Ascending aorta (tissue), 2 donors: ENCODE measurements at places on chromosomes 5 and 9.

DNA sequence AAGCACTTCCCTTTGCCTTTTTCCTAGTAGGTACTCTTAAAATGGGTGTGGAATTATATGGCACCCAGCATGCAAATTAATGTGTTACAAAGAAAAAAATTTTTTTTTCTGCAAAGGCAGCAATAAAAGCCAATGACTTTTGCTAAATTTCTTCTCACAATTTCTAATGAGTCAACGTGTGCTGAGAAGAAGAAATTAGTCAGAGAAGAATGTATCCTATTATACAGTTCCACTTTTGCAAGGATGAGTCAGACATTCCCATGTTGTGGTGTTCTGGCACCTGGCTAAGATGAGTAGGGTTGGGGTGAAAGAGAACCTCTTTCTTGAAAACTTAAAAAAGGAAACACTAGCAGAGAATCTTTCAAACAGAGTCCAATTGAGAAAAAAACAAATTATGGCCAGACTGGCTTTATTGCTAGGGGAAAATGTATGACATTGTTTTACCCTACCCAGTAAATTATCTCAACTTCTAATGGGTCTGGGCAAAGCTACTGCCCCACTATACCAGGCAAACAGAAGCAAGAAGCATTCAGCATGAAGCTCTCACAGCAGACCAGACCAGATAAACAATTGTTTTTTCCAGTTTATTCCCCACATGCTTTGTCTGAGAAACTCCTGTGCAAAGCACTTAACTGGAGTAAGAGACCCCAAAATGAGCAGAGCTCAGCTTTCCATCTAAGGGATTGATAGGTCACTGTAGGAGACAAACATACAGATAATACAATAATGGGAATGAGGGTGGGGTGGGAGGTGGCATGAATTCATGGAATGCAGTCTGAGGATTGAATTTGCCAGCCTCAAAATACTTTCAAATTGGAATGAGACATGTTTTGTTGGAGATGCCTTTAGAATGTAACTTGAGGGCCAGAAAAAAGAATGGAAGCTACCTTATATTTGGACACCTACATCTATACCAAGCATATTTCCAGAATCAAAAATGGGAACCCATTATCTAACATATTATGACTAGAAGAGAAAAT lies 220.8 kb upstream of the RFX3 start:
- no peaks in the 10 kb centered on the region for H3K27me3 ChIP-seq
- H3K27ac ChIP-seq: no peak overlapping the region
- H3K4me1 ChIP-seq: no peaks in the 10 kb centered on the region
- H3K36me3 ChIP-seq: no peaks in the 10 kb centered on the region
- no peak overlapping the region for H3K4me3 ChIP-seq

DNA sequence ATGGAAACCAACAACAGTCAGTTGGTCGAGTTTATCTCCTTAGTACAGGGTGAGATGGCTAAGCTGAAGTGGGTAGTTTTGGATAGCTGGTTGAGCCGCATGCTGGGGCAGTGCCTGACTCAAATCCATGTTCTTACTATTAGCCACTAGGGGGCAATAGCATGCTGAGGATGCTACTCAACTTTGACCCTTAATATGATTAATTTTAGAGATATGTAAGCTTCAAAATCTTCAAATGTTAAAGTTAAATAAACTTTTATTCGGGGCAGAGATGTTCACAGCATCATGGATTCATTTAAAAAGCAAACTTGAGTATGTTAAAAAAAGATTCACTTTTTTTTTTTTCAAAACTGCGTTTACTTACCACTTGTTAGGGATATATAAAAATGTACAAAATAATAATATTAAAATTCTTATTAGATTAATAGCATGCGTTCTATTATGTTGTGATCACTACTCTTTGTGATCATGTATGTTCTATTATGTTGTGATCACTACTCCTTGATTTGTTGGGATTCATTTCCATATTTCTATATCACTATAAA lies 57.0 kb downstream of the C9orf153 start:
- H3K36me3 ChIP-seq: no peaks in the 10 kb centered on the region
- H3K27me3 ChIP-seq: no peaks in the 10 kb centered on the region
- H3K27ac ChIP-seq: no peak overlapping the region
- no peak overlapping the region for H3K4me3 ChIP-seq

GRCh38 chr5:13501176-13501575 lies 443.3 kb downstream of the DNAH5 start:
- H3K4me3 ChIP-seq: no peak overlapping the region
- no peaks in the 10 kb centered on the region for H3K36me3 ChIP-seq
- no peaks in the 10 kb centered on the region for H3K4me1 ChIP-seq
- H3K27me3 ChIP-seq: no peaks in the 10 kb centered on the region
- no peak for DNase-seq

DNA sequence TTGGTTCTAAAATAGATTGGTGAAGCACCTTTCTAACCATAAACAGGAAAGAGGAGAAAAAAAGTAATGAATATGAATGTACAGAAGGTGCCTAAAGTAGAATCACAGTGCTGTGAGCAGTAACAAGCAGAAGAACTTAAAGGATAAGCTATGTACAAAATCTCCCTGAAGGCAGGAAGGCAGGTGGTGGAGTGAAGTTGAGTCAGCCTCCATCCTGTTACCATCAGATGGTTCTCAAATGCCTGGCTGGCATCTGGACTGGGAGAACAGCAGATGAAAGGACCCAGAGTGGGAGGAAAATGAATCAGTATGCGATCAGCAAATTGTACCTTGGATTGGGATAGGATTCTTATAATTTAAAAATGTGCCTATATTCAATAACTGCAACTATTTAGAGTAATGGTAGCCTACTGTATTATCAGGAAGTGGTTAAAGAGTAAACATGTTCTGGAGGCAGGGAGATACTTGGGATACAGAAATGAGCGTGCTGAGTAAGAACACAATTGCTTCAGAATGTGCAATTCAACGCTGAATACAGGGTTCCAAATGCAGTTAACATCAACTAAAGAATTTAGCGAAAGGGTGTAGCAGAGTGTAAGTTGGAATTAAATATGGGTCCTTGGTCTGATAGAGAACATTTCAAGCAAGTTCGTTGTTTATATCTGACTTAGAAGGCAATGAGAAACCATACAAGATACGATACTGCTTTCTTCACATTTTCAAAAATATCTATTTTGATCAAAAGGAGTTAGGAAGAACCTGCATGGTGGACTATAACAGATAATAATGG lies 21.1 kb upstream of the FER start:
- no peak for DNase-seq
- no peaks in the 10 kb centered on the region for H3K27me3 ChIP-seq
- no peaks in the 10 kb centered on the region for H3K36me3 ChIP-seq
- peak overlapping the region; percentile 87 for H3K27ac ChIP-seq
- H3K4me1 ChIP-seq: no peaks in the 10 kb centered on the region

- no peaks in the 10 kb centered on the region for H3K4me1 ChIP-seq
- H3K4me3 ChIP-seq: no peak overlapping the region
- no peak for DNase-seq
- no peaks in the 10 kb centered on the region for H3K27me3 ChIP-seq
- H3K27ac ChIP-seq: no peak overlapping the region
- no peaks in the 10 kb centered on the region for H3K36me3 ChIP-seq
These were observed 13.4 kb upstream of the AIF1L start for GRCh38 chr9:131082774-131083512.

DNA sequence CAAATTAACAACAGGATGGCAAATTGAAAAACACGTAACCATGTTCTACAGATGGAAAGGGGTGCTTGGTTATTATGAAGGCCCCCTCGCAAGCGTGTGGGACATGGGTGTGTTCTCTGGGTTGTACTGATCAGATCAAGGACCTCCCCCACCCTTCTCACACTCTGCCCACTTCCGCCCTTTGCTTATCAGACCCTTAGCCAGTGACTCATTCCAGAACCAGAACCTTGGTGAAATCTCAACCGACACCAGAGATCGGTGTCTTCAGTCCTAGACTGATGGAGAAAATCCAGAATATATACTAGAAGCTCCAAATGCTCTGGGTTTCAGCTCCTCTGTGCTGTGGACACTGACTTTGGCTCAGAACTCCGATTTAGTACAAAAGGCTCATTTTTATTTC lies 64.9 kb downstream of the PTTG1 start:
- no peak overlapping the region for H3K4me3 ChIP-seq
- H3K27ac ChIP-seq: no peak overlapping the region
- H3K27me3 ChIP-seq: no peaks in the 10 kb centered on the region
- H3K36me3 ChIP-seq: no peaks in the 10 kb centered on the region
- no peak for DNase-seq
- no peaks in the 10 kb centered on the region for H3K4me1 ChIP-seq

DNA sequence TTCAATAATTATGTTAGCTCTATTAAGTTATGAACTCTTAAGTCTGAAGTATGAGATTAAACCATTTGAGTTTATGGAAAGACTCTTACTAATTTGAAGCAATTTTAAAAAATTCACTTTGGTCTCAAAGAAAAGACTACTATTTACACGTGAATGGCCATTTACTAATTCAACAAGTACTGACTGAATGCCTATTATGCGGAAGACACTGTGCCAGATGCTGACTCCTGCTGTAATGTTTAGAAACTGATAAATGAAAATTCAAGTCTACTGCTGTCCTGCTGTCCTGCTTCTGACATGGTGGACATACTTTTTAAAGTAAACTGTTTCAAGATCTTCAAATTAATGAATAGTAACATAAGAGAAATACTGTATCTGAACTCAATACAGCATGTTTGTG lies 116.2 kb downstream of the MPDZ start:
- no peak overlapping the region for H3K4me3 ChIP-seq
- H3K4me1 ChIP-seq: no peaks in the 10 kb centered on the region
- no peak overlapping the region for H3K27ac ChIP-seq
- DNase-seq: no peak
- H3K36me3 ChIP-seq: peaks cover 55% of the 10 kb centered on the region

DNA sequence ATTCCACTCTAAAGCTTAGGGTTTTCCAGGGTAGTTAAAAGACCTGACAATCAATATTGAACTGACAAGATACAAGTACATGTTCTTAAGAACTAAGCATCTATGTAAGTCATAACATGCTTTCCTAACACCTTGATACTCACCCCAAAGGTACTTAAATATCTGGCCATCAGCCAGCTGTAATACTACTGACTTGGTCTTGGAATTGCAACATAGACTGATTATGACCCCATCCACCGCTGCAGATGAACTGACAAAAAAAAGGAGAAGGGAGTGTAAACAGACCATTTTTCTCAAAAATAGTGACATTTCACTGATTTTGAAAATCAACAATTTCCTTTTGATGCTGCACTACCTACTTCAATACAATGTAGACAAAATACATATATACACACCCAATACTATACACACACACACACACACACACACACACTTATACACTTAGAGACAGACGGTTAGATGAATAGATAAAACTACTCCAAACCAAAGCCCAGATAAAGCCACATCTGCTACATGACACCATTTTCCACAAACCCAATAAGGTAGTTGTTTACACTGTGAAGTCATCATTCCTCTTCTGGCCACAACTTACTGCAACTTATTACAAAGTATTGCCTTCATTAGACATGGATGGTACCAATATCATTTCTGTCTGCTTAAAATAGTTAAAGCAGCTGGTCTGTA lies 30.4 kb downstream of the ELP1 start:
- peaks cover 89% of the 10 kb centered on the region for H3K36me3 ChIP-seq
- no peak for DNase-seq
- H3K27ac ChIP-seq: no peak overlapping the region
- no peaks in the 10 kb centered on the region for H3K27me3 ChIP-seq
- no peak overlapping the region for H3K4me3 ChIP-seq
- no peaks in the 10 kb centered on the region for H3K4me1 ChIP-seq
